Stimulated activated CD4-positive, alpha-beta T cell treated with anti-CD3 and anti-CD28 coated beads, Interleukin-4, amount 100 ng/mL, for 48 hours (primary cell): ENCODE measurements at places on chromosomes 4 and X.

DNA sequence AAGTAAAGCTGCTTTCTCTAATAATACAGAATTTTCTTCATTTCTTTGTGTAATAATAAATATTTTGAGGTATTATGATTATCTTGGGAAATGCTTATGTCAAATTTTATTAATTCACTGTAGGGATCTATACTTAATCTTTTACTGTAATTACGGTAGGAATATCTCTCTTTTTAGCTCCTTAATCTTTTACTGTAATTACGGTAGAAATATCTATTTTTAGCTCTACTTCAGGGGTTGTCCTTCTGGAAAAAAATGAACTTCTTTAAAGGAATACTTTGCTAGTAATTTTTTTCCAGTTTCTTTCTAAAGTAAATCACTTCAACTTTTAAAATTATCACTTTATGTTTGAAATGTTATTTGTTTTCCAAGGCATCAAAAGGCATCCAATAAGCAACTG, 2229.4 kb upstream of the AGA start:
- DNase-seq, result no peak

GRCh38 chr4:95167805-95168204, 381.0 kb downstream of the UNC5C start:
- no peak for DNase-seq

GRCh38 chr4:134533068-134533467, 331.5 kb upstream of the PABPC4L start:
- DNase-seq, result no peak

GRCh38 chrX:54978448-54978847, 15.5 kb downstream of the PFKFB1 start:
- no peak for DNase-seq

GRCh38 chr4:168357941-168358340, 39.4 kb upstream of the DDX60 start:
- no peak for DNase-seq

GRCh38 chrX:94454159-94454558, 780.2 kb downstream of the FAM133A start:
- DNase-seq, result no peak

DNA sequence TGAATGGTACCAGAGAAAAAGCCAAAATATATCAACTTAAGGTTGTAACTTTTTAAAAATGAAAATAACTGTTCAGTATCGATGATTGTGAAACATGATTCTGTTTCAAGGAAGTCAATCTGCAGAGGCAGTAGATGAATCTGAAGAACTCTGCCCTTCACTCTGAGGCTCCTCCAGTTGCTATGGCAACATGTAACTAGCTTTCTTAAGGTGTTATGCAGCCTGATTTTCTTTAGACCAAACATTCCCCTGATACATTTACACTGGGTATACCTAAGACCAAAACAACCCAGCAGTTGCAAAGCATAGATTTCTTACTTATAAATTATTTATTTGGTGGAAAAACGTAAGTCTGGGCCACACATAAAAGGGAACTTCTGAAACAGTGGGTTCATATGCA, 133.6 kb upstream of the RASGEF1B start:
- DNase-seq, result no peak

GRCh38 chr4:93396272-93396671, 432.3 kb upstream of the ATOH1 start:
- DNase-seq, result no peak

GRCh38 chrX:7072856-7073255, 74.7 kb upstream of the STS start:
- DNase-seq, result no peak

GRCh38 chr4:121277194-121278105, 103.4 kb downstream of the QRFPR start:
- DNase-seq, result no peak

- no peak for DNase-seq
These were observed 350.9 kb downstream of the RPA4 start for GRCh38 chrX:97234471-97235081.

GRCh38 chrX:101491943-101492342, 6.7 kb downstream of the ARMCX4 start:
- no peak for DNase-seq

- DNase-seq, result no peak
These were observed 6.3 kb downstream of the AREG start for GRCh38 chr4:74451214-74451661.

- no peak for DNase-seq
These were observed at the start of gene SMIM10L2A for GRCh38 chrX:135421932-135422809. Gene SMIM10L2A (plus strand): TSS chrX:135421944. CDS start chrX:135422132, 188 bp downstream.

DNA sequence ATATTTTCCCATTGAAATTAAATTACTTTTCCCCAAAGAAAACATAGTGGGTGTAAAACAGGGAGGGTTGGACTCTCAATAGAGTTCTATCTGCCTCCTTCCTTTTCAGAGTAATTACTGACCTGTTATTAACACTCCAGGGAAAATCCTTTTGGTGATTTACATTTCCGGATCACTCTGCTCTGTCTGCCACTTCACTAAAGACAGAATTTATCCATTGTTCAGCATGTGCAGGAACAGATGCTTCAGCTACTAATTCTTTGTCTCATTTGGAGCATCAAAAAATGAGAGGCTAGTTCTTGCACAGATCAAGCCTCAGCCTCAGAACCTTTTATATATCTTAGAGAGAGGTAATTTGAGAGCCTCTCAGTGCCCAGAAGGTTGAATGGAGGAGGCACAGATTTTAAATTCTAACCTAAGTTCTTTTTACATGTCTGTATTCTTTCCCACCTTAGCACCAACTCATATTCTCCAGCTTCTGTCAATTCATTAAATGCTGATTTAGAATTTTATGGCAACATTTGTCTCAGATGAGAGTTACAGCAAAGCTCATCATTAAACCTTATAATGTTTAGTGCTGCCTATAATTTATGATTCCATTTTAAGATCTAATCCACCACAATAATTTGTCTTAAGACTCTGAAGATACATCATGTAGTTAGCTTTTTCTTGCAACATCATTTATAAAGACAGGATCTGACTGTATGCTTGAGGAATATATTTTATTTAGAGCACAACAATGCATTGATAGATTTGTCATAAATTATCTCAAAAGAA, 1494.4 kb downstream of the STIM2 start:
- no peak for DNase-seq

DNA sequence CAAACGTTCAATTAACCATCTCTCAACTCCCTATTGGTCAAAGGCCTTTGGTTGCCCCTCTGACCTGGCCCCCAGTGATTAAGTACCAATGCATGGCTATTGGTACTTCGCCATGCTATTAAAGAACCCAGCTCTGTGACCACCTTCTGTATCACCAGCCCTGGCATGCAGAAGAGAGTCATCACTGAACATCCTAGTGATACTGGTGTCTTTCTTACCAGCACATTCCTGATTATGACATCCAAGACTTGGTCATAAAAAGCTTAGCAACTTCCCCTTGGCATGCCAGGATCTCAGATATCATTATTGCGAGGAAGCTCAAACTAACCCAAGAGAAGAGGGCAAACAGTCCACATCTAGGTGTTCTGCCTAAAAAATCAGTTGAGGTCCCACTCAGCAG, 122.3 kb upstream of the OTUD4 start:
- no peak for DNase-seq

- DNase-seq, result no peak
These were observed 63.3 kb downstream of the DOCK11 start for GRCh38 chrX:118558926-118559325.

GRCh38 chr4:153001626-153002025, 65.5 kb downstream of the FHDC1 start:
- DNase-seq, result no peak

- no peak for DNase-seq
These were observed 7.2 kb upstream of the PALLD start for GRCh38 chr4:168489616-168490015.

DNA sequence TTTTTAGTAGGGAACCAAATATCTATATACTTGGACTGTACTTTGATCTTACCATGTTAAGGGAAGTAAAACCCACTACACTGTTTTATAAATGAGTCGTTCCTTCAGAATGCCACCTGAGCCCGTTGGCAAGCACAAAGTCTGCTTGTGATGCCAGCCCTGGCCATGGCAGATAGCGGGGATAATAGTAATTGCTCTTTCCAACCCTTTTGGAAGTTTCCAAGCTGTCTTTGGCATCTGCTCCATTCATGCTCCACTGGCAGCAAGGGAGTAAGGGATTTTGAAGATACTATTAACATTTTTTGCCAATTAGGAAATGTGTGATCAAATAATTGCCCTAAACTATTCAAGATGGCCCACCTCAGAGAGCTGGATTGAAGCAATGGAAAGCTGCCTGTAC, 689.2 kb upstream of the SLIT2 start:
- no peak for DNase-seq

GRCh38 chr4:66628146-66628545, 917.2 kb downstream of the CENPC start:
- DNase-seq, result no peak

DNA sequence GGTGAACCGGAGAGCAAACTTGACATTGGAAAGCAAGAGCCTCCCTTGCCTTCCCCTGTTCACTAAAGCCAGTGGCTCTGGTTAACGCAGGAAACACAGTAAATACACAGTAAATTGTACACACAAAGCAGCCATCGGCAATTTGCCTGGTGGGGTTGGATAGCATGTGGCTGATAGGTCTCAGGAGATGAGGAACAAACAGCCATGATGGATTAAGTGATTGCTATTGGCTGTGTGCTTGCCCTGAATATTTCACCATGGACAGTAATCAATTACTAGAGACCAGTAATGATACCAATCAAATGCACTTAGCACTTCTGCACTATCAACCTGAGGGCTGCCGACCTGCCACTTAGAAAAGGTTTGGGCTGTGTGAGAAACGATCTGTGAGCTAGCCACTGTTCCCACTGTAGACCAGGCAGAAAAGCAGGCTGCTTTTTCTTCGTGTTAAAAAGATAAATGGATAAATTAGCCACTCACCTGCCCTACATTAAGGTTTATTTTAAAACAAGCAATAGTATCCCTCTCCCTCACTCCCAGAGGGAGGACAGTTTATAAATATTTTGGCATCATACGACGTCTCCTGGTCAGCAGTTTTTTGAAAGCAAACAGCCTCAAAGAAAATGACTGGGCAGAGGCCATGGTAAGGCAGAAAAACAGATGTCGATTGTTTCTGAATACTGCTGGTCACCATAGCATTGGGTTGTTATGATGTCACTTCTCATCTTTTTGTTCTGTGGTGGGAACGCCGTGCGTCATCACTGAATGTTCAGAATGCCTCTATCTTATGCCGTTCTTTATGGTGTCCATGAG, 167.1 kb downstream of the MAML3 start:
- no peak for DNase-seq

DNA sequence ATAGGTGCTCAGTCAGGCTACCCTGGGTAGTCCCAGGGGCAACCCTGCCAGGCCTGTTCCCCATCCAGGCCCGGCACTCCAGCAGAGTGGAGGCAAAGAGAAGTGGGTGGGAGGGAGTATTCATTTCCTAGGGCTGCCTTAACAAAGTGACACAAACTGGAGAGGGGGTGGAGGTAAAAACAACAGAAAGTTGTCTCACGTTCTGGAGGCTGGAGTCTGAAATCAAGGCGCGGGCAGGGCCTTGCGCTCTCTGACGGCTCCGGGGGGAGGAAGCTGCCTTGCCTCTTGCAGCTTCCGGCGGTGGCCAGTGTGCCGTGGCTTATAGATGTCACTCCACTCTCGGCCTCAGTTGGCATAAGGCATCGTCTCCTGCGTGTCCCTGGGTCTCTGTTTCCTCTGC, 90.8 kb downstream of the DCTD start:
- no peak for DNase-seq

DNA sequence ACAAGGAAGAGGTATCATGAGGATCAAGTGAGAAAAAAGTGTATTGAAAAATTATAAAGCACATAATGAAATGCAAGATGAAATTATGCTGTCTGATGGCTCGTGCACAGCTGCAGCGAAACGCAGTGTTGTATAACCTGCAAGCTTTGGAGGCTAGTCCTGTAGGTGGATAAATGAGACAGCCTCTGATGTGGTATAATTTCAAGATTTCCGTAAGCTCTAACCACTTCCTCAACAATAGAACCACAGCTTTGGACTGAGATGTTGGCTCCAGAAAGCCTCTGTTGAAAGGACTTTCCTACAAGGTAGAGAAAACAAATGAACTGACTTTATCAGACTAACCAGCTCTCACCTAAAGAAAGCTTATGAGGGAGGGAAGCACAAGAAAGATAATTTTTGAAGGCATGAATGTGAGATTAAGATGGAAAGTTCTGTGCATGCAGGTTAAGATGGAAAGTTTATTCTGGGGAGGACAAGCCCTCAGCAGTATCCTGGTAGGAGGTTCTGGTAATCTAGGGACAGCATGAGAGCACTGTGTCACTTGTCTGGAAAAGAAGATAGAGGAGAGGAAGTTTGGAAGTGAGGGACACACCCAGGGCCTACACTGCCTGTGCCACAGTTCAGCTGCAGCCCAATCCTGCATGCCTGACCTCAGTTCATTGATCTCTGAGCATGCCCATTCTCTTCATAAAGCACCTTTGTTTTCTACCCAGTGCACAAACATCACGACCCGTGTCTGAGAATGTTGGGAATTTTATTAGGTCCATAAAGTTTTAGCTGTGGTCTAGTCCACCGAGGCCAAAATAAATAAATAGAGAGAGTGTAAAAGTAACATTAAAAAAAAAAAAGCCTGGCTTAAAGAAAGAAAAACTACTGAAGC, 161.5 kb upstream of the SFRP2 start:
- DNase-seq, result no peak

DNA sequence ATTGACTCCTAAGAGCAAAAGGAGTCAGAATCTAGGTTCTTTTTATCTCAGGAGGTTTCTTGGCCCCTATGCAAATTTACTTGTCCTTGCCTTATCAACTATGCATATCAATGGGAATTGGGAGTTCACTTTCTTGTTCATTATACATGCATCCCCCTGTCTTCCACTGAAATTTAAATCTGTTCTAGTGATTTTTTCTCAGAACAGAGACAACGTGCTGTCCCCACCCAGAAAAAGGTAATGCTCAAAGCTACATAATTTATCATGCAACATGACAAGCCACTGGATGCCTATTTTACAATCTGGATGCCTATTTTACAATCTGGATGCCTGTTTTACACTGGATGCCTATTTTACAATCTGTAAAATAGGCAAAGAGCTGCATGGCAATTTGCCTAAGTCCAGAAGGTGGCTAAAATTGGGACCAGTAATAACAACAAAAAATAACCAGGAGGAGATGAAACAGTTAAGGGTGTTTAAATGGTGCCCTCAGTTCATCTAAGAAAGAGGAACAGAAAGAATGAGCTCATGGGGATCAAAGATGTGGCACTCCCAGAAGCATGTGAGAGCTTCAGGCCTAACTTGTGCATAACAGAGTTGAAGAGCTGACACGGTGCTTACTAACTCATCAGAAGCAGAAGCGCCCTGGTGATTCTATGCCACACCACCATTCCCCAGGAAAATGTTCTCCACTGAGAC, 537.8 kb upstream of the BOD1L1 start:
- DNase-seq, result no peak

- no peak for DNase-seq
These were observed 94.6 kb downstream of the REELD1 start for GRCh38 chr4:146308951-146309350.

DNA sequence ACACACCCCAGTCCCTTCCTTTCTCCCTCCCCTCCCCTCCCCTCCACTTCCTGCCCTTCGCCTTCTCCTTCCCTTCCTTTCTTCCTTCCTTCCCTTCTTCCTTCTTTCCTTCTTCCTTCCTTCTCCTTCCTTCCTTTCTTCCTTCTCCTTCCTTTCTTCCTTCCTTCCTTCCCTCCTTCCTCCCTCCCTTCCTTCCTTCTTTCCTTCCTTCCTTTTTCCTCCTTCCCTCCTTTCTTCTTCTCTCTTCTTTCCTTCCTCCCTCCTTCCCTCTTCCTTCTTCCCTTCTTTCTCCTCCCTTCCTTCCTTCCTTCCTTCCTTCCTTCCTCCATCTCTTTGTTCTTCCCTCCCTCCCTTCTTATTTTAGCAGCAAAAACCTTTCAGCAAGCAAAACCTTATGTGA, 162.1 kb downstream of the EFNB1 start:
- DNase-seq, result no peak

GRCh38 chrX:18887177-18887824, 96.6 kb downstream of the PHKA2 start:
- DNase-seq, result no peak
